ENCODE measurements at places on chromosomes 5 and 9. TPM values are rescaled to one million over a fixed set of nuclear protein-coding genes. Genes with fewer than 3 reads are reported as not detected.

Gene LIFR
- total RNA-seq: 21.3 TPM

Gene BARHL1
- not detected for total RNA-seq

Gene PDCD1LG2
- total RNA-seq: not detected

Gene ECM2
- total RNA-seq: not detected

Gene SLC25A2
- 0.72 TPM for total RNA-seq

Gene STING1
- 0.23 TPM for total RNA-seq

Gene NUTM2F
- total RNA-seq: 0.09 TPM

Gene PCDHA1
- 0.07 TPM for total RNA-seq

Data from neural crest cell (in vitro differentiated cells).